Astrocyte of the spinal cord (primary cell): ENCODE measurements at places on chromosomes 2 and 18.

DNA sequence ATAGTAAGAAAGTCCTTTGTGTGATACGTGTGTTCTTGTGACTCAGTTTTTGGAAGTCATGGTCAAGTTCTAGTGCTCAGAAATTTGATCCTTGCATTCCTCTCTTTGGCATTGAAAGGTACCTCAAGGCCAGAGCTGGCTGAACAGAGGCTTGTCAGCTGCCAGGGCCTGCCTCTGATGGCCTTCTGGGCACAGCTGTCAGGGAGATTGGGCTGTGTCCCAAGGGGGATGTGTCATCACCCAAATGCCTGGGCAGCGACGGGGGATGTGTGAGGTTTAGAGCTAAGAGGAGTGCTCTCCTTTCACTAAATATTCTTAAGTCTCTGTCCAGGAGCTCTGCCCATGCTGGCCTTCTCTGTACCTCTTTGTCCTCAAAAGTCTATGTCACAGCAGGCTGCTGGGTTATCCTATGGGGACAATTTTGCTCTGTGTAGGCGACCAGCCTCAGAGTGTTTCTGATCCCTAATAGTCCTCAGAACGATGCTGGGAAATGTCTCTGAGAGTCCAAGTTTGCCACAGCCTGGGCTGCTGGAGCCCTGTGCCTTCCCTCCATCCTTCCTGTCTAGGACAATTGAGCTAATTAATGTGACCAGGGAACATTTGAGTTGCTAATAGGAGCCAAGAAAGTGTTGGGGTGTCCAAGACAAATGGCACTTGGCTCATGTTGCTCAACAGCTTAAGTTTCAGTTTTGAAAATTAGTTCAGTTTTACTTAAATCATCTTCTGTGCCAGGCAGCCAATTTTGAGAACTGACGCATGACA, 115.4 kb upstream of the ZNF521 start:
- no peak for DNase-seq

DNA sequence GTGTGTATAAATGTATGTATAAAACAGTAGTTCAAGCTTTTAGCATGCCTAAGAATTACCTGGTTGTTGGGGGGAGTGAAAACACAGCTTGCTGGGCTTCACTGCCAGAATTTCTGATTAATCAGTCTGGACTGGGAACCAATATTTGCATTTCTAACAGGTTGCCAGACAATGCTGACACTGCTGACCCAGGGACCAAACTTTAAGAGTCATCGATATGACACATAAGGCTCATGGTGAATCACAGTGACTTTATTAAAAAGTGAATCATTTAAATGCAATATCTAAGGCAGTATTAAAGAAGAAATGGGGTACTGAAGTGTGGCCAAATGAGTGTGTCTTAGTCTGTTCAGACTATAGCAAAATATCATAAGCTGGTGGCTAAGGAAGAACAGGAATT, 195.9 kb upstream of the DTNA start:
- DNase-seq: peak; percentile 23

GRCh38 chr2:52396836-52397235, 1364.9 kb upstream of the NRXN1 start:
- DNase-seq: no peak

GRCh38 chr2:112800881-112801583, 16.7 kb upstream of the IL1A start:
- no peak for DNase-seq

DNA sequence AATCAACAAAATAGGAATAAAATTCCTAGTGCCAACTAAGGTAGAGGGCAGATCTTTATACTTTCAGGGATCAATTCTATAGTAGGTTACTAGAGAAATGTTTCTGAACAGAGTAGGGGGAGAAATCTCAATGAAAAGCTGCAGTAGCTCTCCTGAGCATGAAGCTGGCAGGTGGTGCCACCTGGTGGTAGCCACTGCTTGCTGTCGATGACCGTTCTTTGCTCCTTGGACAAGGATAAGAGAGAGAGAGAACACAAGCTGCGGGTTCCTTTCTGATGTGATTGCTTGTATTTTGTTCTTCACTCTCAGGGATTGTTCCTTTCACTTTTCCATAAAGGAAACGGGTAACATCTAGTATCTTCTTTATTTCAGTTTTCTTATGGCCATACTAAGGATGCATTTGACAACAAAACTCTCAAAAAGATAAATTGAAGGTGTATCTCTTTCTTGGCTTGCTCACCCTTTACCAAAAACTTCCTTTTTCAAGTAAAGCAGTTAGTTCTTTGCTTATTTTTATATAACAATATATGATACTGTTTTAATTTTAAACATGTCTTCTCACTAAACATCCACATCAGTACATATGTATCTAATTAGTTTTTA, 18.6 kb upstream of the MRPL19 start:
- DNase-seq: peak; percentile 82
